ENCODE measurements at places on chromosomes 6 and 20.
A peak's percentile ranks its signal among the peaks of the same experiment; 100 is the strongest.

GRCh38 chr6:157471895-157472686 lies 91.1 kb downstream of the ZDHHC14 start:
- peak; percentile 14 for DNase-seq

DNA sequence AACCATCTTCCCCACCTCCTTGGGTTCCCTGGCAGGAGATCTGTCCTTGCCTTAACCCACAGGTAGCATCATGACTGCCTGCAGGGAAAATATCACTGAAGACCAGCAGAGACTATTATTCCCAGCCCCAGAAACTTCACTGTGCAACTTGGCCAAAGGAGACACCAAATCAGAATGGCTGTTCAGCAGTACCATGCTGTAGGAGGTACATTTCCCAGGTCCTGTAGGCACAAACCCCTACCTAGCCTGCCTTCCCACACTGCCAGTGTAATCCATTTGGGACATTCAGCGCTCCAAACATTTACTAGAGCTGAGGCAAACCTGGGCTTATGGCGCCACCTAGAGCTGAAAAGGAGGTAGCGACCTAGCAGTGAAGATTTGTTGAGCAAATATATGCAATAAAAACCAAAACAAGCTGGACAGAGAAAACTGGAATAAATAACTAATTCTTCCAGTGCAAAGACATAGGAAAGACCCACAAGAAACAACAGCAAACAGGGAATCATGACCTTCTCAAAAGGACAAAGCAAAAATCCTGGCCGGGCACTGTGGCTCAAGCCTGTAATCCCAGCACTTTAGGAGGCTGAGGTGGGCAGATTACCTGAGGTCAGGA lies 60.3 kb downstream of the VTA1 start:
- no peak for DNase-seq

- no peak for DNase-seq
Observed at GRCh38 chr6:134346932-134347545, 29.1 kb upstream of the SGK1 start.

DNA sequence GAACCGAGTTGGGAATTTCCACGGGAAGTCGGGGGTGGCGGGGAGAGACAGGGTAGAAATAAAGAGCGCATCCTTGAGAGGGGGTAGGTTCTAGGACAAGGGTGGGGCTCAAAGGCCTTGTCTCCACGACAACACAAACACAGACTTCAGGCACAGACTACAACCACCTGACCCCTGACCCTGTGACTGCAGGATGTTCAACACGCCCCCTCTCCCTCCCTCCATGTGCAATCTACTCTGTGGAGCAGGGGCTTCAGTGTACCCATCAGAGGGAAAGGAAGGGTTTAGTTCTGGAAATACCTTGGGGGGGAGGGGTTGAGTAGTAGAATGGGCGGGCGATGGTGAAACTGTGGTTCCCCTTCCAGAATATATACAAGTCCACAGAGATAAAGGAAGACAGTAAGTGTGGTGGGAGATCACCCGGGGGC lies 651 bp upstream of the TAPBP start:
- peak; percentile 39 for DNase-seq

- no peak for DNase-seq
Observed at GRCh38 chr6:5302995-5303622, 41.8 kb downstream of the FARS2 start.

- no peak for DNase-seq
Observed at GRCh38 chr6:118285791-118286190, 262.3 kb upstream of the PLN start.

DNA sequence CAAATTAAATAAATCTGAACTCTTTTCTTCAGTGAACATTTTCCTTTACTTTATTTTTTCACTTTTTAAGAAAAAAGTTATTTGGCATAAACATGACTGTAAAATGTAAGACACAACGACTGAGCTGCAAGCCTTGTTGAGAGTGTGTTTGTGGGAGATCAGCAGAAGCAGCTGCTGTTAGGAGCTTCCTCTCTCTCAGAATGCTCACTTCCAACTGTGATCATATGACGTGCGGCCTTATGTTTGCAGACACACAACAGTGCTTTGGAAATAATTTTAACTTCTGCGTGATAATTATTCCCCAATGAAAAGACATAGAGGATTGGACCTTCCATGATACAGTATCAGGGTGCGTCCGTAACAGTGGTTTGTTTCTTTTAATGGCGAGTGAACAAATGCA lies 104.0 kb downstream of the ARHGAP18 start:
- no peak for DNase-seq

DNA sequence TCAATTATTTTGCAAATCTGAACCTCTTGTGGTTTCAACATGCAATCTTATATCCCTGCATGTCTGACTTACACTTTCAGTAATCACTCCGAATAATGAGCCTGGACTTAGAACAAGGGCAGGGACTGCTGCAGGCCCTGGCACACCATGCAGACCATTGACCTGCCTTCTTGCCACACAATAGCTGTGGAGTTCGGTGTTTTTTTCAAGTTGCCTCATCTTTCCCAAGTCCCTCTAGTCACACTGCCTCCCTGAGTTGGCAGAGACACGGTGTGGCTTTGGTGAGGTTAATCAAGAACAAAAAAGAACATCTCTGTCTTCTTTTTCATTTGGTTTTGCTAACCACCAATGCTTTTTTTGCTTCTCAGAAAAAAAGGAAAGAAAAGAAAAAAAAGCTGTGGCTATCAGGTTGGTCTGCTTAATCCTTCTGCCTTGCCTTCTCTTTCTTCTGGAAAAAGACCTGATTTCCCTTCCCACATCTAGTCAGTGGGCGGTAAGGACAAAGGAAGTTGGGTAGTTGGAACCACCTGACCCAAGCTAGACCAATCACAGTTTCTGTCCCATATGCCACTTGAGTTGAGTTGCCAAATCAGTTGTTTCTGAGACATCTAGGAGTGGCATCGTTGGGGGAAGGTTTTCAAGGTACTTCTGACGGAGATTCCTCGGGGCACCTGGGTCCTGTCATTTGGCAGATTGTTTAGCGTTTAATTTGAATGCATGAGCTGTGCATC lies 55.9 kb upstream of the TASP1 start:
- no peak for DNase-seq

DNA sequence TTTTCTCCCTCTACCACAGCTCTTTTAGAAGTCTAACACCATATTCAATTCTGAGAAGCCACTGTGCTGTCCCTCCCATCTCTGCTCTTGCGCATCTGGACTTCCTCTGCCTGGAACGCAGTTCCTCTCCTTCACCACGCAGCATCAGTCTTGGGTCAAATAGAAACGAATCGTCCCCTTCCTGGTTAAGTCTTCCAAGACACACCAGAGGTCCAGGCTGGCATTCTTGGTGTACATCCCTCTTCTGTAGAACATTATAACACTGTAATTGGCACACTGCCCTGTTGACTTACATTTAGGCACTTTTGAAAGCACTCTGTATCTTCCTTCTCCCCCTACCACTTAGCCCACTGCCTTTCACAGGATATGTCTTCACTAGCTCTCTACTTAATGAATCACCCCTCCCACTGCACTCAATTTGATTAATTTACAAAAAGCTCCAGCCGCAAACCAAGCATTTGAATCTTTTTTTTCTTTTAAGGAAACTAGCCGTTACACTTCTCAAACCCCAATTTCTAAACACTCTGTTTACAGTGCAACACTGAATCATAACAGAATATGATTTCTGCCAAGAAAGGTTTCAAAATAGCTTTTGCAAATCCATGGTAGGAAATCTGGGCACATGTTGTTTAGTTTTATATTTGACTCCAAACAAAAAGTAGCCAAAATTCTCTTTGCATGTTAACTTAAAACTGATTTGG lies 140.8 kb upstream of the CARMIL1 start:
- DNase-seq: no peak

DNA sequence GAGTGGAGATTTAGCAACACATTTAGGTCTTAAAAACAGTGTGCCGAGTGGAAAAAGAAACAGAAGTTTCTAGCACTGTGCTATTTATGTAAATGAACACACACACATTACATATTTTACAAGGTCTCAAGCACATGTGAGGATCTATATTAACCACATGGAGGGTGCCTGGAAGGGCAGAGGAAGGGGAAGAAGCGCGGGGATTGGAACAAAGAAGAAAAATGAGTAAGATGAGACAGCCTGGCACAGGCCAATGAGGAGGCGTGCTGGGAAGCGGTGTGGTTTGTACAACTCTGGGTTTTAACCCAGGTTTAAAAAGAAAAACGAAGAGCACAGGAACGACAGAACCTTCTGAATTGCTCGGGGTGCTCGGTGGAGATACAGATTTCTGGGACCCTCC lies 5.7 kb downstream of the KCNG1 start:
- DNase-seq: no peak

- DNase-seq: no peak
Observed at GRCh38 chr20:5362771-5363170, 46.0 kb upstream of the PROKR2 start.

DNA sequence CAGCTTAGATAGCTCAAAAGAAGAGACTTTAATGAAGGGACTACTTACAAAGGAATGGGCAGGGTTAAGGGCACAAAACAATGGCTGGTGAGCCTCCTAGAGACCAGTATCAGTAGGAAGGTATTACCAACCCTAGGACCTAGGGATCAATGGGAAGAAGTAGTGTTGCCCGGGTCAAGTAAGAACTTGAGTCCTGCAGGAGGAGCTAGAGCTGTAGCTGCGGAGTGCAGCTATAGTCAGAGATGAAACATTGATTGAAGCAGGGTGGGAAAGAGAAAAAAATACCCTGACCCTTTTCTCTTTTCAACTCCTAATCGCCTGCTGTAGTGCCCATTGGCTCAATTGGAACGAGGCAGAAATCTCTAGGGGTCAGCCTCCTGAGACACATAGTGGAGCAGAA lies 144.0 kb downstream of the FLRT3 start:
- DNase-seq: no peak

GRCh38 chr20:25072226-25072811 lies 9.6 kb downstream of the VSX1 start:
- no peak for DNase-seq

GRCh38 chr6:134603561-134603960 lies 285.6 kb upstream of the SGK1 start:
- no peak for DNase-seq

DNA sequence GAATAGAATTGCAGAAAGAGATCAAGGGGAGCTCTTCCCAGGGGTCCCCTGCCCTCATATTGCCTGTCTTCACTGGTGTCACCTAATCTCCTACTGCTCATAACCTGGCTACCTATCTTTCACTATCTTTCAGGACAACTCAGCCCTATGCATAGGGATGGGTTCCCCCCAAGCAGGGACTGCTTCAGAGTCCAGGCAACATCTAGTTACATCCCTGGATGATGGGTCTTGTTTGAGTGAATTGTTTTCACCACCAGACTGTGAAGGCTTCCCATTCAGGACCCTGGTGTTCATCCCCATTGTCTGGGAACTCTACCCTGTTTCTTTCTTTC lies 850 bp upstream of the HECA start:
- DNase-seq: no peak

DNA sequence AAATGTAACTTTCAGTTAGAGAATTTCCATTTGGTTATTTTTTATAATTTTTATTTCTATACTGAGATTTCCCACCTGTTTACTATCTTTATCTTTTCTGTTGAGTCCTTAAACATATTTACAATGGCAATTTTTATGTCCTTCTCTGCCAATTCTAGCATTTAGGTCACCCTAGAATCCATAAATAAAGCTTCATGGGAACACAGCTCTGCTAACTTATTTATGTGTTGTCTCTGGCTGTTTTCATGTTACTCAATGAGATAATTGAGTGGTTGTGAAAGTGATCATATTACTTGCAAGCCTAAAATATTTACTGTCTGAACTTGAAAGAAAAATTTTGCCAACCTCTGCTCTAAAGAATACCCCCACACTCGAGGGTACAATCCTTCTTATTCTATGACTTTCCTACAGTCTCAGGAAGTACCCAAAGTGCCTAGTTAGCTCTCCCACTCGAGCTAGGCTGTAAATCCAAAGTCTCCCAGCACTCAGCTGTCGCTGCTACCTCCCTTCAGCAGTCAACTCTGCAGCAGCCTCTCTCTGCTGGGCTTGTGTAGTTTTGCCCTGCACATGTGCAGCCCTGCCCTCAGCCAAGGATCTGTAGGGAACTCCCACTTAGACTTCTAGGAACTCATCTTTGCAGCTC lies 53.5 kb upstream of the GCLC start:
- no peak for DNase-seq

- peak; percentile 78 for DNase-seq
Observed at GRCh38 chr6:125363039-125363823, 61.5 kb upstream of the HDDC2 start.

DNA sequence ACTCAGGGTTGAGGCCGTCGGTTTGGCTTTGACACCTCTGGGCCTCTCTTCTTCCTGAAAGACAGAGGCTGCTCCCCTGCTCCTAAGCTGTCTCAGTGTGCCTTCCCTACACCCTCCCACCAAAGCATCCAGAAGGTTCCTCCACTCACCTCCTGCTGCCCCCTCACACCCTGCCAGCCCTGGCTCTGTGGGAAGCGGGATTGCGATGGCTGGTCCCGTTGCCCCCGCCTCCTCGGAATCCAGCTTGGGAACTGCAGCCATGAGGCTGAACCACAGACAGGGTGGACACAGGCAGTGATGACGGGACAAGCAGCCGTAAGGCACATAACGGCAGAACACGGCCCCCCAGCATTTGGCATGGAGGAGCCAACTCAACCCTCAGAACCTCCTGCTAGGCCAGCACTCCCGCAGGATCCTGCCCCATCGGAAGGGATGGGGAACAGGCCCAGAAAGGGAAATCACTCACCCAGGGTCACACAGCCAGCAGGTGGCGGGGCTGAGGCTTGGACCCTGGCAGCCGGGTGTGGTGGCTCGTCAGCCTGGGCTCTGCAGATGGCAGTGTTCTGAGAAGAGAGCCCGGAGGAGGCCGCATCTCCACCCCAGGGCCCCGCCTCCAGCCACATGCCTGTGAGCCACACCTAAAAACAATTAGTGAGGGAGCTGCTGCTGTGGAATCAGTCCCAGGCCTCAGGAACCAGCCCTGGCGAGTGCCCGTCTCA lies 139.6 kb downstream of the PHACTR3 start:
- DNase-seq: no peak

DNA sequence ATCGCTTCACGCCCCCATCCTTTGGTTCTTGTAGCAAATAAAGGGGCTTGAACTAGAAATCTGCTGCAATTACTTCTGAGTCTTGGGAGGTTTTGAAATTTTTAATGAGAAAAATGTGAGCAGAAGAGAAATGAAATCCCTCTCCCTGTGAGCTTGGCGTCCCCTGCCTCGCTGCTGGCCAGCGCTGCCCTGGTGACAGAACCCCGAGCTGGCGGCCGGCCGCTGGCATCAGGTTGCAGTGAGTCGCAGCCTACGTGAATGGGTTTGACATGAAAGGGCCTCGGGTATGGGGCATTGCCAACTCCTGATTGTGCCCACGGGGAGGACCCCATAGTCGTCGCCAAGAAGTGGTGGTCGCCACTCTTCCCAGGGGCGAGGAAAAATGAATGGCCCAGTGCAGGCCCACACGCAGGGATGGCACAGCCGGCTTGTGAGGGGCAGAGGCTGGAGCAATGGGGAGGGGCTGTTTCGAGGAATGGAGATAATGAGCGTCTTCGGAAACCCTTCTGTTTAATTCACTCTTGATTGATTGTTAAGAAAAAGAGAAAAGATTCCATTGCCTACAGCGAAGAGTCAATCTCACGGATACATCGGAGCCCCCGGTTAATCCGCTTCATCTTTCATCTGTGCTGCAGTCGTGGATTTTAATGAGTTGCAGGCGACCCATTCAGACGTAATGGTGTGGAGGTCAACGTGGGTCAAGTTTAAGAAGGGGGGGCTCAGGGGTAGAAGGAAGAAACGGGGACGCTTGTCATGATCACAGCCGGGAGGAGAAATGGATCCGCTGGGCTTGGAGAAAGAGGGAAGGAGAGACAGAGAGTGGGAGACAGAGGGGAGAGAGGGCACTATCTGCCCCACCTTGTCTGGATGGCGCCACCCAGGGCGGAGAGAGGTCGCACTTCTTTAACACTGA lies 380.1 kb downstream of the THBS2 start:
- no peak for DNase-seq

GRCh38 chr6:16344756-16345155 lies 106.4 kb downstream of the GMPR start:
- DNase-seq: no peak

GRCh38 chr6:133705731-133706130 lies 183.2 kb upstream of the TCF21 start:
- DNase-seq: no peak
